ENCODE measurements at places on chromosomes 1 and 21.

- no peak for DNase-seq
Measured at GRCh38 chr1:215200121-215200520, 117.6 kb downstream of the KCNK2 start.

- no peak for DNase-seq
Measured at GRCh38 chr1:97904534-97904933, 16.3 kb downstream of the DPYD start.

- DNase-seq = no peak
Measured at GRCh38 chr1:239696317-239696716, 309.9 kb downstream of the CHRM3 start.

- no peak for DNase-seq
Measured at GRCh38 chr1:81618376-81618775, 182.4 kb upstream of the ADGRL2 start.
